ENCODE measurements at places on chromosomes 5 and 9. TPM values are rescaled to one million over a fixed set of nuclear protein-coding genes. Genes with fewer than 3 reads are reported as not detected.

SPATA31C1 gene
- polyA plus RNA-seq: not detected

GRCh38 chr5:124612023-124612422 is 134.4 kb downstream of the ZNF608 start:
- no peak for DNase-seq

GRCh38 chr5:138566792-138567191 is 8.4 kb downstream of the HSPA9 start:
- DNase-seq: no peak

OR13D1 gene
- not detected for polyA plus RNA-seq

ACTL7B gene
- not detected for polyA plus RNA-seq

DNA sequence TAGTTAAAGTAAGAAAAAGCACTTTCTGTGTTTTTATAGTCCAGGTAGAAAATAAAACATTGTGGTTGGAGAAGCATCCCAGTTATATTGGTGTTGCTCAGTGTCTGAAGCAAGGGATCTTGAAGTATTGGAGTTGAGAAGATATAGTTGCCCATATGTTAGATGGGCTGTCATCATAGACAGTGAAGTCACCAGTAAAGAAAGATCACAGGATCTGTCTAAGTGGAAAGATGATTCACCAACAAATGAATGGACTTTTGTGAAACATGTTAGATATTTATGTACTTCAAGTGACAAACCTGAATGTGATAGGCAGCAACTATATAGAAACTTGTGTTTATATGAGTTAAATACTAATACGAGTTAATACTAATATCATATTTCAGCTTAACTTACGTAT is 11.7 kb downstream of the OGN start:
- DNase-seq: peak; percentile 57
